SK-N-SH (cell line): ENCODE measurements at places on chromosomes 5 and 9. TPM values are rescaled to one million over a fixed set of nuclear protein-coding genes. Genes with fewer than 3 reads are reported as not detected.

GRCh38 chr9:125646621-125647100 lies 60.3 kb downstream of the MAPKAP1 start:
- peak; percentile 45 for DNase-seq

- DNase-seq: no peak
Observed at GRCh38 chr9:131398204-131398603, 4.3 kb downstream of the PRRC2B start.

GPR151 gene
- polyA plus RNA-seq: not detected in 2 replicates

PNPLA7 gene
- 0.88 and 0.99 TPM in 2 replicates for polyA plus RNA-seq

- DNase-seq: no peak
Observed at GRCh38 chr5:107532169-107532878, 138.4 kb downstream of the EFNA5 start.

UTP15 gene
- polyA plus RNA-seq: 10.2 and 12.6 TPM in 2 replicates

C9 gene
- polyA plus RNA-seq: not detected in 2 replicates

GRCh38 chr5:75651575-75652238 lies 40.5 kb downstream of the ANKDD1B start:
- DNase-seq: no peak

DNA sequence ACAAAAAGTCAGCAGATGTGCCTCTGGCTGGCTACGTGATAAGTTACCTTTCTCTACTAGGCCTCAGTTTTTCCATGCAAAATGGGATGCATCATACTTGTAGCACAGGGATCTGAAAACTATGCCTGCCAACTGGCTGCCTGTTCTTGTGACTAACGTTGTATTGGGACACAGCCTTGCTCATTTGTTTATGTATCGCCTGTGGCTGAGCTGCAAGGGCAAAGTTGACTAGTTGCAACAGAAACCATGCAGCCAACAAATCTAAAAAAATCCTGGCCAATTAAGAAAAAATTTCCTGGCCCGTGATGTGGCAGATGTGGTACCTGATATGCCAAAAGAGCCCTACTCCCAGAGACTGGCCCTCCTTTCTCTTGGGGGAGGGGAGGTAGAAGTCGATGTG lies 131.3 kb downstream of the SEC61B start:
- no peak for DNase-seq

GRCh38 chr5:81405126-81405891 lies 11.4 kb upstream of the ACOT12 start:
- DNase-seq: no peak

SPINK6 gene
- not detected in 2 replicates for polyA plus RNA-seq

DNA sequence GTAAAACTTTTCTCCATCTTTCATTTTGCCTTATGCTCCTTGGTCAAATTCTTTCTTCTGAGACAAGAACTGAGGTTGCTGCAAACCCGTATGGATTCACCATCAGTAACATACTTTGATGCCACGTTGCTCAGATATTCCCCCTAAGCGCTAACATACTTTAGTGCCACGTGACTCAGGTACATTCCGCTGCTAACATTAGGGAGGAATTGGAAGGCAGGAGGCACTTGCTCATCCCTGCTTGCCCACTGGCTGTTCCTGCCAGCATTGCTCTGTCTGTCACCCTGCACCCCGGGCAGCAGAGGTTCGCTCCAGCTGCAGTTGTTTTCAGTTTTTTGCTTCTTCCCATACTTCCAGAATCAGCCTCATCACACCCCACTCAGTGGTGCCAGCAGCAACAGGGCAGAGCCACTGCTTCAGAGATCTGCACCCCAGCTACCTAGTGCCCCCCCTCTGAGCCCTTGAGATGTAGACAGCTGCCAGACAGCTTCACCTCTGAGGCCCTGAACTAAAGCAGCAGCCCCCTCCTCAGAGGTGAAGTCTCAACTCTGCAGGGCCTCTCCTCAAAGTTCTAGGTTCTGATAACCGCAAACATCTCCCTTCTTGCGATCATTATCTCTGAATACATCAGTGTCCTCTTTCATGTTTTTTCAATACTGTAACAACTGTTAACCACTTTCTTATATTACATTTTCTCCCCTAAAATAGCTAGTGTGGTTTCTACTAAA lies 228.0 kb upstream of the KIF2A start:
- DNase-seq: no peak
